ENCODE measurements at places on chromosomes 5 and 9.

- DNase-seq: no peak
These were observed 18.6 kb upstream of the SUSD1 start for GRCh38 chr9:112193572-112194288.

GRCh38 chr5:138953387-138954256, 78.5 kb upstream of the LRRTM2 start:
- no peak for DNase-seq

DNA sequence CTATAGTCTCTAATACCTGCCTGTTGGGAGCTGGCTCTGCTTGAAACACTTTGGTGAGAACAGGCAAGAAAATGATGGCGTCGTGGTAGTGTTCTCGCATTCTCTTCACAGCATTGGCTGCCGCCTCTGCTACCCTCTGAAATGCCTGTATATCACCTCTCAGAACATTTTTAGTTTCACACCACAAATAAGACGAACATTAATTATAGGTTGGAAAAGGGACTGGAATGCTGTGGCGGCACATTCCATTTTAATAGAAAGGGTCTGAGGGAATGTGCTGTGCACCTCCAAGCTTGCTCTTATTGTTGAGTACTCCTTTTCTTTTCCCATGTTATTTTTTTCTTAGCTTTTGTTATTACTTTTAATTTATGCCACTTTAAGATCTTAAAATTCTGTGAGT, 134.6 kb upstream of the HMHB1 start:
- DNase-seq: no peak

- no peak for DNase-seq
These were observed 162.8 kb downstream of the PJA2 start for GRCh38 chr5:109246841-109247592.

DNA sequence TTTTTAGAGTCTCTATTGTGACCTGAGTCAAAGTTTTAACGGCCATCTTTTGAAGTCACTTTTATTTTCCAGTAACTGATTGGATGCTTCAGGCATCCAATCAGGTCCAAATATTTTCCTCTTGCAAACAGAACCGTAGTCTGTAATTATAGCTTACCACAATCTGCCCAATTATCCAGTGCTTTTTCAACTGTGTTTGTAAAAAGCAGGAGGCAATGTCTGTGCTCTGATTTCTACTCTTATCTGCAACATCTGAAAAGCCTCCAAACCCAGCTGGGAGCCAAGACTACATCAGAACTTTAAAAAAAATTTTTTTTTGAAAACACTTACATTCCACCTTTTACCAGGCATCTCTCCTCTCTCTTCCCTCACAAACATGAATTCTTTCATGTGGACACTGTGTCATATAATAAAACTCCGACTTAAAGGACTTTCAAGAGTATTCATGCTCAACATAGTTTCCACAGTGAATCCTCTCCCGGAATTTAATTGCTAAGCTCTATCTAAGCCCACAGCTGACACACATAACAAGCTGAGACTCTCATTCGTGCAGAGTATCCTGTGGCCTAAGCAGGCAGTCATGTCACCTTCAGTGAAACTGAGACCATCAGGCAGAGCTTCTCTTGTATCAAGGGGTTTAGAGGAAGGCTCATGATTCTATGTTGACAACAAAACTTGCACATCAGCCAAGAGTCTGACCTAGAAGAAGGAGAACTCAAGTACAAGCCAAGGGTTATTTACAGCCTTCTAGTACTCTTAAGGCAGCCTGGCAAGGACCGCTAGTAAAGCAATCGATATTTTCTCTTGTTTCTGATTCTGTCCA, 272.7 kb downstream of the TLE1 start:
- no peak for DNase-seq

- DNase-seq: no peak
These were observed 7.5 kb downstream of the OBP2B start for GRCh38 chr9:133201424-133202144.

DNA sequence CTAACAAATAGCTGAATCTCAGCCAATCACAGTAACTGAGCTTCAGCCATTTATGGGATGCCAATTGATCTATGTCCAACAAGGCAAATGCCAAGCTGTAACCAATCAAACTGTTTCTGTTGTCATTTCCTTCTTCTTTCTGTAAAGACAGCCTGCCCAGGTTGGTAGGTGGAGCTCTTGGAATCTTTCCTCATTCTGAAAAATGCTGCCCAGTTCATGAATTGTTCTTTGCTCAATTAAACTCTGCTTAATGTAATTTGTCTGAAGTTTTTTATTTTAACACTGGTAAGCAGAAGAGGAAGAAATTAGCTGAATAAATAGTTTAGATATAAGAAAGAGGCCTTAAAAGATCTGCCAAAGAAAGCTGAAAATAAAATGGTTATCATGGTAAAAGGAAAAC, 1235.6 kb downstream of the EFNA5 start:
- no peak for DNase-seq

GRCh38 chr5:146671561-146672295, 155.7 kb upstream of the GPR151 start:
- no peak for DNase-seq

DNA sequence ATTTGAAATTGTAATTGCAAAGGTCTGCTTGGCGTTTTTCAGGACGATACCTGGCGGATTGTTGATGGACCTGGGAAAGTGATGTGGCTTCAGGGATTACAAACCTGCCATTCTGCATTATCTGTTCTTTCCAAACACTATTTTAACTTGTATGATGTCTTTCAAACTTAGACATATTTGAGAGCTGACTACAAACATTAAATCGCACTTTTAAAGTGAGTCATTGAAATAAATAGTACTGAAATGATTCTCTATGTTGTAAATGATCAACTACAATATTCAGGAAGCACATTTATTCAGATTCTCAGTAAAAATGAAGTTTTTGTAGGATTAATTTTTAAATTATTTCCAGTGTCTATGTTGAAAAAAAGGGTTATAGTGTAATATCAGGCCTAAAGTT, 32.3 kb upstream of the TMEM171 start:
- no peak for DNase-seq

DNA sequence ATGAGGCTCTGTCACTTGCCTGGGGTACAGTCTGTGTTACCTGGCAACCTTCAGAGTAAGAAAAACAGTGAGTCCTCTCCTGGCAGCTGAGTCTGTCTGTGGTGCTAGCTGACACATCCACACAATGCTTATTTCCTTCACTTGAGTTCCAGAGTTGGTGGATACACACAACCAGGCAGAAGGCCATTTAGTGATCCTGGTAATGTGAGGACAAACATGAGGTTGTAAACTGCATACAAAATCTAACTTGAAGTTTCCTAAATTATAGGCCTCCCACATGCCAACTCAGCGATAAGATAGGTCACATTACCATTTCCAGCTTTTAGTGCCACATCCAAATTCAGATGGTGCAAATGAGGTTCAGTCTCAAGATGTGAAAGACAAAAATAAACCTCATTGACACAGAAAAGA, 125.5 kb downstream of the DCP2 start:
- DNase-seq: no peak

DNA sequence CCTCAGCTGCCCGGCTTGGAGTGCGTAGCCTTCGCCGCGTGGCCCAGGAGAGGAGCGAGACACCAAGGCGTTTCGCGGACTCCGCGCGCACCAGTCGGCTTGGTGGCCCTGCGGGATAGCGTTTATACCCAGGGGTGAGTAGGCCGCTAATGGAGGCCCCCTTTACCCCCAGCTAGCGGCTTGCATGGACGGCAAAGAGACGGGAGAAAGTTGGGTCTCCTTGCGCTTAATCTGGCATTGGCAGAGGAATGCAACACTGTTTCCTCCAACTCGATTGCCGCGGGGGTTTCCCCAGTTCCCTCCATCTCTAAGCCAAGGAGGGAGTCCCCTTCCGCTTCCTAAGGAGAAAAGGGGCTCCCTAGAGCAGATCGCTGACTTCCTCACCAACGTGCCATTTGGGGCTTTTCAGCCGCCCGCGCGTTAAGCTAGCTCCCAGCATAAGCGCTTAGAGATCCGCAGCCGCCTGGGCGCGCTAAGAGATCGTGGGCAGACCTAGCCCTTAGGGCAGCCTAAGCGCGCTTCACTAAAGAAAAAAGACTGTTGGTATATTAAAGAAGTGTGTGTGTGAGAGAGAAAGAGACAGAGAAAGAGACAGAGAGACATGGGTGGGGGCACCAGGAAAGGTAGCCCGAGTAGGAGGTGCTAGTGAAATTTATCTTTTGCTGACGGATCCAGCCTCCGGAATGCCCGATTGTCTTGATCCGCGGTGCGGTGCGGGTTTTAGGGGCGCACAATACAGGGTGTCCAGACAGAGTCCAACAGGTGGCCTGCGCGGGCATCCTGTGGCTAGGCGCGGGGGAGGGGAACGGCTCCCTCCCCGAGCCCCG, 597.9 kb upstream of the SGCD start:
- peak; percentile 27 for DNase-seq

GRCh38 chr9:89513837-89514236, 15.9 kb upstream of the SEMA4D start:
- DNase-seq: no peak

DNA sequence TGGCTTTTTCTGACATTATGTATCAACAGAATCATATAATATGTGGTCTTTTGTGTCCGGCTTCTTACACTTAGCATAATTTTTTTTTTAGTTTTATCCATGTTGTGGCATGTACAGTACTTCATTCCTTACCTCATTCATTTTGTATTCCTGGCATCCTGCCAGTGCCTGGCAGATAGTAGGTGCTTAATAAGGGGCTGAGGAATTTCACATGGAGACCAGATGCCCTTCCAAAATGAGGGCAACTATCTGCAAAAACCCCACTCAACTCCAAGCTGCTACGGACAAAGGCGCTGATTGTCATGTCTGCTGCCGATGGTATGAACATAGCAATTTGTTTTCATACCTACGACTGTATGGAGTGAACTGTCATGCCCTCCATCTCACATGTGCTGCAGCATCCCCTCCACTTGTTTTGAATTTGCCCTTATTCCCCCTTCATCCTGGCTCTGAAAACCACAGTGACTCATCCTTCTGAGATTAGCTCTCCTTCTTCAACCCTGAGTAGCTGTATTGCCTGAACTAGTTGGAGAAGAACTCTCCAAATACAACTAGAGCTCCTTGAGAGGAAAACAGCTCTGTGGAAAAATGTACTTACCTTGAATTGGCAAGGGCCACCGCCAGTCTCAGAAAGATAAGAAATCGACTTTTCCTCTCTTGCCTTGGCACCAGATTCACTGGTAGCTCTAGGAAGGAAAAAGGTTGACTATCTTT, 41.3 kb upstream of the FOXE1 start:
- DNase-seq: no peak

GRCh38 chr9:105062222-105062855, 134.4 kb upstream of the ABCA1 start:
- no peak for DNase-seq

GRCh38 chr5:132812781-132813598, at the start of gene SOWAHA:
TSS of gene SOWAHA (plus strand) at chr5:132813302. CDS start at chr5:132813622, 320 bp downstream.
- no peak for DNase-seq

DNA sequence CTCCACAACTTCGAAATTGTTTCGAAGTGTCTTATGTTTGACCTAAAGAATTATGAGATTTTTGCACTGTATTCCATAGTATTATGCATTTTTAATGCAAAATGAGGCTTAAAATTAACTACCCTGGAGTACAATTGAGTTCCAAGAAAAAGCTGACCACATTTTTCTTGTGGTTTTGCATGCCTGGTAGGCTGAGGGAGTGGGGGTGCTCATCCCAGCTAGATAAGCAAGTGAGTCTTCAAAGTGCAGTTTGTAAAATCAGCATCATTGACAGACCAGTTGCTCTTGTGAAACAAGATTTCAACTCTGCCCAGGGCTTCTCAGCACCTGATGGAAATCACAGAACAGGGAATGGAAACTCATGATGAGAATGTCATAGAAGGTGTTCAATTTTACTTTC, 17.0 kb upstream of the NDUFS4 start:
- no peak for DNase-seq

DNA sequence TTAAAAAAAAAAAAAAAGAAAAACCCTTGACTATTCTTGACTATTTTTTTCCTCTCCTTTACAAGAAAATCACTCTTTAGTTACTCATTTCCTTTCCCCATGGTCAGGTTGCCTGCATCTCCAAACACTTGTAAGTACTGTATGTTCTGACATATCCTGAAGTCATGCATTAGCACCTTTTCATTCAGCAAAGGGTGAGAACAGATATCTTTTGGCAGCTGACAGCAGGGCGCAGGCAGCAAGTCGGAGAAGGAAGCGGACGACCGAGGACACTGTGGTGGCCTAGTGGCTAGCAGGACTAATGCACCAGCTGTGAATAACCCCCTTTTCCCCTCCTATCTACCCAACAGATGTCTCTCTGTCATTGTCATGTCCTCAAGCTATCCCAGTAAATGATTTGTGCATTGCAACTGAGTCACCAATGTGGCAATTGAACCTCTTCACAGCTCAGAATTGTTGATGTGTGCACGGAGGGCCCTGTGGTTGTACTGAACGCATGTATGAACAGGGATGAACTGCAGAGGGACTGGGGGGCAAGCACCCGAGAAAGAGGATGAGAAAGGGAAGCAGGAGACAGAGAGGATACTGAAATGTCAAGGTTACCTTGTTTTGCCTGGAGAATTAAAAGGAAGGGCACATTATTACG, 996.0 kb upstream of the ARRDC3 start:
- no peak for DNase-seq

GRCh38 chr5:172903790-172904189, 55.4 kb upstream of the RPL26L1 start:
- DNase-seq: no peak

- DNase-seq: no peak
These were observed 9.8 kb downstream of the SLC12A2 start for GRCh38 chr5:128093368-128093767.

DNA sequence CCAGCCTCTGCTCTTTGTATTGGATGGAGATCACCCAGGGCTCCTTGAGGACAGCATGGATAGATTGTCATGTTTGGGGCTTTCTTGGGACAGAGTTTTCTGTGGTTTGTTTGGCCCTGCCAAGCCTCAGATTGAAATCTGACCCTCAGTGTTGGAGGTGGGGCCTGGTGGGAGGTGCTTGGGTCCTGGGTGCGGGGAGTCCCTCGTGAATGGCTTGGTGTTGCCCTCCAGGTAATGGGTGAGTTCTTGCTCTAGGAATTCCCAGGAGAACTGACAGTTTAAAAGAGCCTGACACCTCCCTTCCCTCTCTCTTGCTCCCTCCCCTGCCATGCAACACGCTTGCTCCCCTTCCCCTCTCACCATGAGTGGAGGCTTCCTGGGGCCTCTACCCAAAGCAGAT, 48.6 kb upstream of the OLFM1 start:
- no peak for DNase-seq

GRCh38 chr9:127368852-127369402, 28.0 kb upstream of the SLC2A8 start:
- DNase-seq: no peak

DNA sequence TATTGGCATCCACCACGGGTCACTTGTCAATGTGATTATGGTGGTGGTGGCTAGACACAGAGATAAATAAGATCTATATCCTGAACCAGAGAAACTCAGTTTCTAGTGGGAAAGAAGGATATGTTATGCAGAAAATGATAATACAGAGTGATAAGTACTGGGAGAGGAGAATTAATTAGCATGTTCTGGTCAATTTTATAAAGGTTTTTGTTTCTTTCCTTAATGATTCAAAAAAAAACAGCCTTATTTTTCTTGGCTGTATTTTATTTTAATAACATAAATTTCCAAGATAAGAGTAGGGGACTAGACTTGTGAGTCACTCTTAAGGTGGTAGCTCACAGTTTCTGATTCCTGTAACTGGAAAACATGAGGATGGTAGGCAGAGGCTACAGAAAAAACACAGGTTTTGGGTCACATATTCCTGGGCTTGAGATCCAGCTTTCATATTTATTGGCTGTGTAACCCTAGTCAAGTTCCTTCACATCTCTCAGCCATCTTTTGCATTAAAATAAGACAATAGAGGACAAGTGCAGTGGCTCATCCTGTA, 350.3 kb upstream of the RPS23 start:
- no peak for DNase-seq
